Activated naive CD4-positive, alpha-beta T cell treated with anti-CD3 and anti-CD28 coated beads for 36 hours (primary cell): ENCODE measurements at places on chromosomes 11 and 22. TPM values are rescaled to one million over a fixed set of nuclear protein-coding genes. Genes with fewer than 3 reads are reported as not detected.
A peak's percentile ranks its signal among the peaks of the same experiment; 100 is the strongest.

- no peak overlapping the region for H3K27ac ChIP-seq
- H3K27me3 ChIP-seq, result peaks cover 6% of the 10 kb centered on the region
- H3K4me1 ChIP-seq, result no peaks in the 10 kb centered on the region
- H3K4me3 ChIP-seq, result no peak overlapping the region
Measured at GRCh38 chr11:94330789-94331188, 26.4 kb downstream of the IZUMO1R start.

- DNase-seq, result no peak
- no peak overlapping the region for H3K27ac ChIP-seq
- H3K4me3 ChIP-seq, result peak overlapping the region; percentile 56
- no peaks in the 10 kb centered on the region for H3K27me3 ChIP-seq
- peaks cover 7% of the 10 kb centered on the region for H3K36me3 ChIP-seq
Measured at GRCh38 chr11:45884596-45885185, 760 bp upstream of the MAPK8IP1 start.

DNA sequence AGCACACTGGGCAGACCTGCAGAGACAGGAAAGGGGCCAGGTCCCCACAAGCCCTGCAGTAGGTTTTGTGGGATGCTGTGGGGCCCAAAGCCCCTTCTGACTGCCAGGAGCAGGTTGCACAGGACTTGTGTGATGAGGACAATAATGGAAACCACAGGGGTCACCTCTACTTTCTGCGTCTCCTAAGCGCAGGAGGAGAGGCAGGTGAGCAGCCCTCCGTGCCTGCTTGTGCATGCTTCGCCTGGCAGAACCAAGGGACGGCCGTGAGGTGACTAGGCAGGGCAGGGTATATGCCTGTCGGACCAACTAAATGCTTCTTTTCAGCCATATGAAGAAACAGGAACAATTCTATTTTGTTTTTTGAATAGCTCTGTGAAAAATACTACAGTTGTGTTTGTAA is 77.9 kb upstream of the PITPNB start:
- H3K4me1 ChIP-seq, result no peaks in the 10 kb centered on the region
- no peak overlapping the region for H3K4me3 ChIP-seq
- no peak overlapping the region for H3K27ac ChIP-seq
- H3K36me3 ChIP-seq, result no peaks in the 10 kb centered on the region

- no peaks in the 10 kb centered on the region for H3K36me3 ChIP-seq
- peaks cover 19% of the 10 kb centered on the region for H3K4me1 ChIP-seq
- H3K4me3 ChIP-seq, result no peak overlapping the region
- no peak for DNase-seq
Measured at GRCh38 chr11:118933486-118933885, 7.8 kb upstream of the BCL9L start.

DNA sequence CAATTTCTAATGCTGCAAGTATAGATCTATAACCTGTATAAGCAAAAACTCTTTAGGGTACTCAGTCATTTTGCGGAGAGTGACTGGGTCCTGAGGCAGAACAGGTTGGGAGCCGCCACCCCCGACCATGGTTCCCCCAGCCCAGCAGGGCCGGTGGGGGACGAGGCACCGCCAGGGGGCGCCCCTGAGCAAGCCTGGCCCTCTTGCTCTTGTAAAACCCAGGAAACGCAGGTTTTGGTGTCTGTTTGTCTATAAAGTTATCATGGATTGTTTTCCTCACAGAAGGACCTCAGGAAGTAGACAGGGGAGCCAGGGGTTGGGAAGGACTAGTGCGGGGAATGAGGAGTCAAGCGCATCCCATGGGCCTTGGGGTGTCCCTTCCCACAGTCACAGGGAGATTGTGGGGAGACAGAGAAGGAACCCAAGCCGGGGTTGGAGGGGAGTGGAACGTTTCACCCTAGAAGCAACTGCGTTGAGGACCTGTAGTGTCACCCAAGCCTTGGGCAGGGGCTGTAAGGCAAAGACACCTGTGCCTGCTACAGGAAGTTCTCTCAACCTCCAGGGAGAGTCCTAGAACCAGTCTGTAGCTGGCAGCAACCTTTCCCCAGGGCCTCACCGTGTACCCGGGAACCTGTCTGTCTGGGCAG is 26.4 kb downstream of the KCTD17 start:
- peaks cover 4% of the 10 kb centered on the region for H3K27me3 ChIP-seq
- H3K36me3 ChIP-seq, result peaks cover 1% of the 10 kb centered on the region
- H3K4me3 ChIP-seq, result peak overlapping the region; percentile 12
- peak; percentile 91 for DNase-seq
- H3K27ac ChIP-seq, result peak overlapping the region; percentile 97

DNA sequence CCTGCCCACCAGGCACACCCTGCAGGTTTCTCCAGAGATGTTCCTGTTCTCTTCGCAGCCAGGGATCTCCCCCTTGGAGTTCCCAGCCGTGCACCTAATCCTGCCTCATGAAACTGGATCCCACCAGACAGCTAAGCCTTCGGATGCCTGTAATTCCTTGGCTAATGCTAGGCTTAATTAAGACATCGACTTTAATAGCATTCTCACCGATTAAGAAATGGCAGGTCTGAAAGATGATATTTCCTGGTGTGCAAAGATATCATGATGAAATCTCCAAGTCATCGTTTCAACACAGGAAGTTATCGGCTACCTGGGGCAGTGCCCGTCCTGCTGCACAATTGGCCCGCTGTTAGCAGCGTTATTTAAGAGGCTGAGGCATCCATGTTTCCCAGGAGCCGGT is 41.5 kb upstream of the CCND1 start:
- H3K4me3 ChIP-seq, result no peak overlapping the region
- no peak for DNase-seq
- no peak overlapping the region for H3K27ac ChIP-seq
- no peaks in the 10 kb centered on the region for H3K4me1 ChIP-seq
- H3K36me3 ChIP-seq, result no peaks in the 10 kb centered on the region

GRCh38 chr11:78140392-78141077 is 1.1 kb upstream of the ALG8 start:
- H3K4me3 ChIP-seq, result peak overlapping the region; percentile 65
- peak; percentile 23 for DNase-seq
- H3K27ac ChIP-seq, result no peak overlapping the region
- peaks cover 32% of the 10 kb centered on the region for H3K4me1 ChIP-seq
- H3K27me3 ChIP-seq, result no peaks in the 10 kb centered on the region

DNA sequence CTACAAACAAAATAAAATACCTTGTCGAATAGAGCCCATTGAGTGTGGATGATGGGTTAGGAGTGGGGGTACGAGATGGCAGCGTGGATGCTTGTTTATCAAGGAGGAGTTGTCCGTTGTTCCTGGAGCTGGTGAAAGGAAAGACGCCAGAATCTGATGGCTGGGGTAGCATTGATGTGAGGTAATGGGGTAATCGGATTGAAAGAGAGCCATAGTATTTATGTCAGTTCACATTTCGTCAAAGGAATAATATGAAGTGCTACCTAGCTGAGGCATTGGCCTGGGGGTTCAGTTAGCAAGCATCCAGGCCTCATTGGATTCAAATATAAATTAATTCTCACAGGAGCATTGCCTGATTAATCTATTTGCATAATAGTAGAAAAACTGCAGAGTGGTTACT is 16.9 kb upstream of the DBX1 start:
- peaks cover 38% of the 10 kb centered on the region for H3K27me3 ChIP-seq
- H3K4me1 ChIP-seq, result no peaks in the 10 kb centered on the region
- H3K4me3 ChIP-seq, result no peak overlapping the region

- H3K4me1 ChIP-seq, result peaks cover 16% of the 10 kb centered on the region
- peaks cover 2% of the 10 kb centered on the region for H3K36me3 ChIP-seq
- H3K4me3 ChIP-seq, result no peak overlapping the region
Measured at GRCh38 chr22:30004101-30004500, 76.2 kb upstream of the HORMAD2 start.

GRCh38 chr22:39661842-39662685 is 91.5 kb downstream of the CACNA1I start:
- peaks cover 41% of the 10 kb centered on the region for H3K4me1 ChIP-seq
- peak; percentile 93 for DNase-seq
- no peaks in the 10 kb centered on the region for H3K36me3 ChIP-seq

DNA sequence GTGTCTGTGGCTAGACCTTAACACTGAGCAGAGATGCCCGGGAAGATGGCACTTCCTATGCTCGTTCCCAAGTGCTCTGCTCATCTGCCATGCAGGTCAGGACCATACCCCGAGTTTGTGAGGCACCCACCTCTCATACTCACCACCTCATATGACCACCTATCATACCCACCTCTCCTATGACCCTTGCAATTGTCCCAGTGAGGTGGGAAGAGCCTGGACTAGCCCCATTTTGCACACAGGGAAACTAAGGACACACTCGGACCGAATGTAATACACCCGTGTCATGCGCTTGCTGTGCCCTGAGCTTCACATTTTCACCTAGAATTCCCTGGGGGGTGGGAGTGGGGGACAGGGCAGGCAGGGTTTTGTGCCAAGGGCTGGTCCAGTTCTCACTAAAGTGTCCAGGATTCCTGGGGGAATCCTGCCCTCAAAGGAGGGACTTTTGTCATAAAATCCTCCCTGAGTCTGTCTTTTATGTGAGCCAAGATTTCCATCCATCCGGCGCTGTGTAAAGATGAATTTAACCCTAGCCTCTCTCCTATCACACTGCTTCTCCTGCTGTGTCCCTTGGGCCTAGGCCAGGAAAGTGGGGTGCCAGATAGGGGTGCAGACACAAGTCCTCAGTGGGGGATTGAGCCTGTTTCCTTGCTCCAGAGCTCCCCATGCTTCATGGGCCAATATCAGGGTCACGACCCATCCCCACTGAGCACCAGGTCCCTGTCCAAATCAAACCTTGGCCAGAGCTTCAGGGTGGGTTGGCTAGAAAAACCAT is 20.0 kb downstream of the TPBGL start:
- H3K36me3 ChIP-seq, result no peaks in the 10 kb centered on the region
- H3K27me3 ChIP-seq, result no peaks in the 10 kb centered on the region
- no peak overlapping the region for H3K27ac ChIP-seq
- DNase-seq, result no peak
- H3K4me1 ChIP-seq, result peaks cover 46% of the 10 kb centered on the region

DNA sequence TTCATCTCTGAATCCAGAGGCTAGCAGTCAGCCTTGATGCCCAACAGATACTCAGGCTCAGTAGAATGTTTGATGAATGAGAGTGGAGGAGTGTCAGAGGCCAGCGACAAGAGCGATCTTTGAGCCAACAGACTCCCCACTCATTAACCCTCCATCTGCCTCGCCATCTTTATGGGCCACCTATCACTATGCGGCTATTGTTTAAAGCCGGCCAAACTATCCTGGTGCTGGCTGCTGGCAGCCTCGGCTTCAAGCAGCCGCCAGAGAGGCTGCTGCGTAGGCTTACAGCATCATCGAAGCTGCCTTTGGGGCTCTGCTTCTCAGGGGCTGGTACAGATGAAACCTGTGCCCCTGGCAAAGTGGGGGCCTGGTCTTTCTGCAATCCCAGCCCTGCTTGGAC is 525.6 kb downstream of the INSC start:
- H3K36me3 ChIP-seq, result no peaks in the 10 kb centered on the region
- no peak overlapping the region for H3K4me3 ChIP-seq
- no peaks in the 10 kb centered on the region for H3K4me1 ChIP-seq
- no peaks in the 10 kb centered on the region for H3K27me3 ChIP-seq

- peaks cover 7% of the 10 kb centered on the region for H3K27me3 ChIP-seq
- no peak for DNase-seq
- no peaks in the 10 kb centered on the region for H3K36me3 ChIP-seq
- no peak overlapping the region for H3K27ac ChIP-seq
- H3K4me3 ChIP-seq, result no peak overlapping the region
- H3K4me1 ChIP-seq, result no peaks in the 10 kb centered on the region
Measured at GRCh38 chr11:115462004-115462541, 42.1 kb downstream of the CADM1 start.

DNA sequence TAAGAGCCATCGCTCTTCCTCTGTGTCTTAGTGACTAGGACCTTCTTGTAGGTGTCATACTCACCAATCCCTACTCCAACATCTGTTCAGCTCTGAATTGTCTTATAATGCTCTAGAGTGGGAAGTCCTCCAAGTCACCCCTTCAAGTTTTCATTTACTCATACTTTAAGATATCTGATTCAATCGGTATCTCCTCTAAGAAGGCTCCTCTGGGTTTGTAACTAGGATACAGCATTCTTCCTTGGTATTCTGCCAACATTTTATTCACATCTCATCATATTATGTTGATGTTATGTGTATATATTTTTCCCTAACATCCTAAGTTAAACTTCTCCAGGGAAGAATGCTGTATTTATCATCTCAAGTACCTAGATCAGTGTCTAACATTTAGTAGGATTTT is 662.1 kb downstream of the NTM start:
- DNase-seq, result no peak
- no peaks in the 10 kb centered on the region for H3K27me3 ChIP-seq
- no peaks in the 10 kb centered on the region for H3K36me3 ChIP-seq
- H3K27ac ChIP-seq, result no peak overlapping the region
- no peak overlapping the region for H3K4me3 ChIP-seq

- H3K27me3 ChIP-seq, result no peaks in the 10 kb centered on the region
- no peak for DNase-seq
- peaks cover 7% of the 10 kb centered on the region for H3K36me3 ChIP-seq
- no peak overlapping the region for H3K4me3 ChIP-seq
- H3K27ac ChIP-seq, result no peak overlapping the region
- H3K4me1 ChIP-seq, result peaks cover 4% of the 10 kb centered on the region
Measured at GRCh38 chr11:43845816-43846215, 34.8 kb upstream of the ALKBH3 start.

The UBE4A gene
- total RNA-seq, result 35.3 TPM

The TIMP3 gene
- not detected for total RNA-seq

The NLRP6 gene
- 1.2 TPM for total RNA-seq
